ENCODE measurements at places on chromosomes 7 and 10.

GRCh38 chr10:114802177-114802576 lies 19.4 kb upstream of the FHIP2A start:
- no peak for DNase-seq

GRCh38 chr10:67506083-67506756 lies 189.8 kb downstream of the CTNNA3 start:
- peak; percentile 27 for DNase-seq

- DNase-seq, result no peak
Measured at GRCh38 chr7:70313271-70313670, 715.0 kb downstream of the AUTS2 start.

DNA sequence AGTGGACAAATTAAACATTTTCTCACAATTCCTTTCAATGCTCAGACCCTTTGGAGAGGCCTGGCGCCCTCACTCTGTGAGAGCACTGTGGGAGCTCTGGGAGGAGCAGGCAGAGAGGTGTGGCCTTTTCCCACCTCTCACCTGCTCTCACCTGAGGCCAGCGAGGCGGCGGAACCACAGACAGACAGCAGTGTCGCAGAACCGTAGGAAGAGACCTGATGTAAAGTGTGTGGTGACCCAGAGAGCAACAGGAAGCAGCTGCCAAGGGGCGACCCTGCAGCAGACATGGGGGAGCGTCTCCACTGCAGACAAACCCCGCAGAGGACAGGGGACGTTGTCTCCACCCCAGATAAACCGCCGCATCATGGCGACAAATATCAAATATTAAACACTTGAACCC lies 15.6 kb upstream of the PARP12 start:
- DNase-seq, result no peak

DNA sequence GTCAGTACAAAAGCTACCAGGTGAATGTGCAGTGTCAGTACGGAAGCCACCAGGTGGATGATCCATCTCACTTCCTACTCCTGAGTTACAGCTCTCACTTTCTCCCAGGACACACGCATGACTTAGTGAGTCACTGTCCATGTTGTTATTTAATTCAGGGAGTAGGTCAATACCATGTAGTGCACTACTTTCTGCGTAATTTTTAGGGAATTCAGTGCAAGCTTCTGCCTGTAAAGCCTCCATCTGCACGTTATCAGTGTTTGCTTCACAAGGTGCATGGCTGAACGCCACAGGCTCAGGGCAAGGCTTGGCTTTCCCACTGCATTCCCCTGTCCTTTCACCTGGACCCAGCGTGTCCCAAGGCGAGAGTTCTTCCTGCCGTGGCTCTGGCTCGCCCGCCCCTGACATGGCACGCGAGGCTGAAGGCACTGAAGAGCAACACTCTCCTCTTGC lies 59.5 kb downstream of the LARP4B start:
- no peak for DNase-seq

All from OCI-M1 (cell line).